ENCODE measurements at places on chromosomes 5 and 9.

GRCh38 chr9:91349115-91349555, 12.6 kb downstream of the AUH start:
- no peak for DNase-seq

GRCh38 chr5:72767289-72768010, 49.0 kb upstream of the TNPO1 start:
- DNase-seq = no peak

GRCh38 chr5:137078171-137078665, 420.9 kb downstream of the SPOCK1 start:
- peak; percentile 10 for DNase-seq

DNA sequence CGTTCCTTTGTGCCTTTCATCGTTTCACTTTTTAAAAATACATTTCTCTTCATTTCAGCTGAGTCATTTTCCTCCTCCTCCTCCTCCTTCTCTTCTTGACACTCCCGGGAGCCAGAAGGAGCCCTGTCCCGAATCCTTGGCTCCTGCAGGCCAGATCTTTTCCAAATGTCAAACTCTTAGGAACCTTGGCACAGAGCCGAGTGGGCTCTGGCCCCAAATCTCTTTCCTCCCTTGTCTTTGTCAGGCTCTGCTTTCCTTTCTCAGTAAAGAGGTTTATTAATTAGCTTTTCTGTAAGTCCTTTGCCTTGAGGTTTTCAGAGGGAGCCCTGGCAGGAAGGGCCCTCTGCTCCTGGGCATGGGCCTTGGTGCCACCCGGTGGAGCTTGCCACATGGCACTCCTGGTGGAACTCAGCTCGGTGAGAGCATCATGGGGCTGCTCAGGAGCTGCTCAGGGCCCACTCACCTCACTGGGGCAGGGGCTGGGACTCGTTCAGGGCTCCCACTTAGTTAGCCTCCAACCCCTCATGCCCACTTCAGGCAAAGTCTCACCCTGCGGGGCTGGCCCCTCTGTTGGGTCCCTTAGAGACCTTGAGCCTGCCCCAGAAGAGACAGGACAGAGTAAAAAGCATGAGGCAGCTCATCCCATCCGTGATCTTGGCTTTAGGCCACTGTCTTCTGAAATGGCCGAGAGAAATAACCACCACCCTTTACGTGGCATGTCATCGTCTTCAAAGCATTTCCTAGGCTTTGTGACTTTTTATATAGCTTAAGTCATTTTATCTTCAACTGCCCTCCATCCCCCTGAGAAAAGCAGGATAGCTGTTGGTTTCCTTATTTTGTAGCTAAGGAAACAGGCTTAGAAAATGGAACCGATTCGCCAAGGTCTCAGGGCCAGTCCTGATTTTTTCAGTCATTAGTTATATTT, 17.1 kb downstream of the STC2 start:
- DNase-seq = no peak

GRCh38 chr5:56251918-56252553, 18.9 kb upstream of the ANKRD55 start:
- no peak for DNase-seq

DNA sequence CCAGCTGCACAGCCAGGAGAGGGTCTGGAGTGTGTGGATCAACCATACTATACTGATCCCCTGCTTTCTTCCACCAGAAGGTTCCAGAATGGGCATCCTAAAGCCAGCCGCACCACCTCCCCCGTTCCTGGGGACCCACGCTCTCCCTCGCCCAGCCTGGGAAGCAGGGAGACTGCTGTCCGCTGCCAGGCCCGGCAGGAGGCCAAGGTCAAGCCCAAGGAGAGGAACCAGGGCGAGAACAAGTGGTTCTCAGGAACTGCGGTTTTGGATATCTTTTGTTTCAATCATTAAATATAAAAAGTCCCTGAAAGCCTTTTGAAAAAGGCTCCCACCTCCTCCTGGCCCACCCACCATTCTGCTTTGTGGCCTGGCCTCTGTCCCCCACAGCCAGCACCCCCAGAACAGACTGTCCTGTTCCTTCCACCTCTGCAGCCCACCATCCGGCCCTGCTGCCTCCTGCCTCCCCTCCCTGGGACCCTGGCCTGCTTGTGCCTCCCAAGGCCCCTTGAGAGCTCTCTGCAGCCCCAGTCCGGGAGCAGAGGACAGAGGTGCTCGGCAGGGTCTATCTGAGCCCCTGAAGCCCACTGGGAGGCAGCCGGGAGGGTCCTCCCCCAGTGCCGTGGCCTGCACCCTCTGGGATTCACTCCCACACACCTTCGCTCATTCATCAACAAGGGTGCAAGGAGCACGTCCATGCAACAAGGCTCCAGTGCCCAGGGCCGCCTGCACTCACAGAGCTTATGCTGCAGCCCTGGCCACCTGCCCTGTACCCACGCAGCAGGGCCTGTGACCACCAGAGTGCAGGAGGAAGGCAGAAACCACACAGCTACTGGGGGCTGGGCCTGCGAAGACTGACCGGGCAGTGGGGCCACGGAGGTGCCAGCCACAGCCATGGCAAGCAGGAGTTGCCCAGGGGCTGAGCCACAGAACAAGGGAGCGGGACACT, 614 bp upstream of the LCN6 start:
- no peak for DNase-seq

GRCh38 chr5:116763987-116764866, 189.6 kb upstream of the SEMA6A start:
- no peak for DNase-seq

DNA sequence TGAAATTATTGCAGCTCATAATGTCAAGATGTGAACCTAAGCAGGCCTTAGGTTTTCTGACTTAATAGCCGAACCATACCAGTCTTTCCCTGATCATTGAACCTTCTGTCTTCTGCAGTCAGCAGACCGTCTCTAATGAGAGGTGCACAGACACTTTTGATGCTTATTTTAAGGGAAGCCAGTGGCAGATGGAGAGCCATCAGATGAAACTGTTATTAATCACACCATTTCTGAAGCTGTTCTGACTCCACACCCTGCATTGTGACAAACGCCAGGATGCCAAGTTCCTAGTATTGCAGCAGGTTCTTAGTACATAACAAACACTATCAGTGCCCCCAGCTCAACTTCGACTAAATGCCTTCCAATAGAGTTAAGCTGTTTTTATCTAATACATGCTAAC, 43.0 kb downstream of the PIK3R1 start:
- DNase-seq = no peak

- no peak for DNase-seq
Measured at GRCh38 chr5:135800656-135801055, 33.8 kb upstream of the SLC25A48 start.

DNA sequence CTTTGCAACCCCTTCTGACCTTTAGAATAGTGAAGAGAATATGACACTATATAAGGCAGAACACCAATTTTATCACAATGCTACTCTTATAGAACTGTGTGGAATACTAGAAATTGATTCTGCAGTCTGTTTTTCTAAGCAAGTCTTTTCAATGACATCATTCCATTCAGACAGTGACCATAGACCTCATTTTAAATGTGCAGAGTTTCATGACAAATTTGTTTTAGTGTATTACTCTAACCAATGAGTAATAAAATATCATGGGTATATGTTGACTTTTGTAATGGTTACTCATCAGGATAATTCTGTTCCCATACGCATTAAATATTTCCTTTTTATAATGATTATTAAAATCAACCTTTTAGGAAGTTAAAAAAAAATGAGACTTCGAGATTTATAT, 219.9 kb downstream of the COX7C start:
- DNase-seq = no peak

- DNase-seq = peak; percentile 20
Measured at GRCh38 chr9:74132986-74133385, 364.1 kb upstream of the RORB start.

GRCh38 chr9:123438321-123438720, 82.3 kb downstream of the CRB2 start:
- no peak for DNase-seq

GRCh38 chr9:130513078-130513477, 66.3 kb upstream of the FUBP3 start:
- DNase-seq = no peak
